Stimulated activated CD4-positive, alpha-beta T cell treated with anti-CD3 and anti-CD28 coated beads, Interleukin-12 subunit alpha, Interleukin-12 subunit beta, amount 100 ng/mL, for 4 hours (primary cell): ENCODE measurements at places on chromosomes 6 and 20.

DNA sequence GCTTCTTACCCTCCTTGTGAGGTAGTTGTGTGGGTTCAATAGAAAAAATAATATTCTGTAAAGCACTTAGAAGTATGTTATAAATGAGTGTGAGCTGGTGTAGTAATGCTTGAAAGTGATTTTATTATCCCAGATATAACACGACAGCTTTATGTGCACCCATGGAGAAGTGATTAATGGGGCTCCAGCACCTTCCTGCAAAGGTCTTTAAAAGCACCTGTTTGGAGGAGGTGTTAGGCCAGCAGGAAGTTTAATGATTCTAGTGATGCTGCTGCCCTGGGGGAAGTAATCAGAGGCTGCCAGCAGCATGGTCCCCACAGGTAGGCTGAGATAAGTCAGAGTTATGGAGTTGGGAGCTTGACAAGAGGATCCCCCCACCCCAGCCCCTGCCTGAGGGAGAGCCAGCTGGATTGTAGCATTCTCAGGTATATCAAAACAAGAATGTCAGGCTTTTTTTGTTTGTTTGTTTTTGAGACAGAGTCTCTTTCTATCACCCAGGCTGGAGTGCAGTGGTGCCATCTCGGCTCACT is 166.3 kb downstream of the PHACTR1 start:
- DNase-seq = no peak

DNA sequence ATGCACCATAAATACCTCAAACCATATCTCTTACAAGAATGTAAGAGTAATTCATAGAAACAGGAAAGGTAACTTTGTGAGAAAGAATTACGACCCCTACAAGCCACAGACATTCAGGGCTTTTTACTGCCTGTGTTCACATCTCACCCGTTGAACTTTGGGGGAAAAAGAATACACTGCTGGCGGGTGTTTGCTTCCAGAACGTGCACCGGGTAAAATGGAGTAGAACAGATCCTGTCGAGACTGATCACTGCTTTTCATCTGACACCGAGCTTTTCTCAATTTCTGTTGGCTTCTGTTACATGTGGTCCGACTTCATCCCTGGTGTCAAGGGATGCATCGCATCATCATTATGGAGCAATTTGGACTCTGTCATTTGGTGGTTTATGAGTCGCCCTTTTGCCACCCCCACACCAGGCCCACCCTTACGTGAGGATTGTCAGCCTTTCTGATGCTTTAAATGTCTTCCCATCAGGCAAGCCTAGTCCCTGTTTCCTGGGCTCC is 219.2 kb upstream of the ZFP64 start:
- no peak for DNase-seq

- no peak for DNase-seq
These were observed 167.6 kb upstream of the CST7 start for GRCh38 chr20:24781418-24781980.

DNA sequence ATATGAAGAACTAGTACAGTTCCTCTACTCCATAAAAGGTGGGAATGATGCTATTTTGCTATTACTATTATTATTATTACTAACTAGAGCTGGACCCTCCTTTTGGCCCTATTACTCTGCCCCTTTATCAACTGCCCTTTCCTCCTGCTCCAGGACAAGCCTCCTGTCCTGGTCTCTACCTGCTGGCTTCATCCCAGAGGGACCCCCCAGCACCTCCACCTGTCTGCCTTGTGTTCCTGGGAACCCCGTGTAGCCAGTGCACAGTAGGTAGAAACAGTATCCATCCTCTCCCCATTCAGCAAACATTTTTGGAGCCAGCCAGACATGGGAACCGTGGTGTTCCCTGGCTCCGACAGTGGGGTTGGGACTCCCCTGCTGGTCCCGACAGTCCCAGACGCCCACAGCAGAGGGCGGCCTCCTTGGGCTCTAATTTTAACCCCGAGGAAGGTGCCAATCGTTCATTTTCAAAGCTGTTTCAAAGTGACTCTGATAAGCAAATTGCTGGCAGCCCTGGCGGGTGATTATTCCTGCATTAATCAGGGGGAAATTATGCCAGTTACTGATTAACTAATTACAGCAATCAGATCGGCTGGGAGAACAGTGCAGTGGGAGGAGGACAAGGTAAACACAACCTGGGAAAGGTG is 44.2 kb upstream of the MDGA1 start:
- DNase-seq = no peak

- no peak for DNase-seq
These were observed 63.6 kb upstream of the SNRPB2 start for GRCh38 chr20:16666272-16666671.

GRCh38 chr6:112221561-112221960 is 32.8 kb downstream of the LAMA4 start:
- no peak for DNase-seq

DNA sequence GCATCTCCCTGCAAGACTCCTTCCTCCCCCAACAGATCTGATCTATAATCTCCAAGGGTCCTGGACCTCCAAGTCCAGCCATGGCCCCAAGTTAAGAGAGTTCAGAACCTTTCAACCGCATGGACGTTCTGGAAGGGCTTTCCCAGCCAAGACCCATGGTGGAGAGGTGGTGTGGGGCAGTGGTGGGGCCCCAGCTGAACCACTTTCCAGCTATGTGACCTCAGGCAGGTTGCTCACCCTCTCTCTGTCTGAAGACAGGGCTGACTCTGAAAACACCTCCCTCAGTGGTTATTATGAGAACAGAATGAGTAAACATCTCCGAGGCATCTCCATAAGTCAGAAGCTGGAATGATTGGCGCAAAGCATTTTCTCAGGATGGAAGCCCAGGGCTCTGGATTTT is 887 bp downstream of the CLPS start:
- DNase-seq = no peak

DNA sequence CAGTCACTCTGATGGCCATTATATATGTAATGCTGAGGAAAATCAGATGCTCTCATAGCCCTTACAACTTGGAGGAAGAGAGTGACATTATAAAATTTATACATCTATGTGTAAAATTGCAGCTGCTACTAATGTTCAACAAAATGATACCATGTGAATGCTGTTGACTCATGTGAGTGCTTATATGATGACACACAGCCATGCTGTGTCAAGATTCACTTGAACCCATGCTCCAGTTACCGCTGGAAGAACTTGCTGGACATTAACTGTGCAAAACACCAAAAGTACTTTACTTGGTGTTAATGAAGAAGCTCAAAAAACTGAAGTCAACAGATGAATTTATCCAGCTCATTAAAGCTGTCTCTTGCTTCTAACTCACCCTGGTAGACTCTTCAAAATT is 318.9 kb upstream of the PLCB4 start:
- DNase-seq = no peak

GRCh38 chr6:117267766-117268534 is 2.6 kb downstream of the VGLL2 start:
- no peak for DNase-seq

DNA sequence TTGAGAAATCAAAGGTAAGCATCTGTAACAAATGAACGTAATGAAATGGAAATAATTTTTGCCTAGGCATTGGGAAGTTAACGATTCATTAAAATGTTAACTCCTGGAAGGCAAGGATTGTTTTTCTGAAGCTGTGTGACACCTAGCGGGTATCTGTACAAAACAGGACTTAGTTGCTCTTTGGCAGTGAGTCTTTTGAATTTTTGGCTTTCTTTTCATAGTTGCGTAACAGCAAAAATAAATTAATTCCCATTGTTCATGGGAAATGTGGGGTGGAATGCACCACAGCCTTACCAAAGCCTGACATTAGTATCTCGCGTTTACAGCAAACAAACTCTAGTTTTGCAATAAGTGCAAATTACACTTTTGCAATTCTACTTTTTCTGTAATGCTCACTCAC is 92.7 kb upstream of the DTNBP1 start:
- no peak for DNase-seq

- no peak for DNase-seq
These were observed 125.7 kb downstream of the CRYBG1 start for GRCh38 chr6:106486236-106486635.

GRCh38 chr6:33704215-33705066 is 7.1 kb downstream of the UQCC2 start:
- DNase-seq = no peak

GRCh38 chr20:1951436-1952115 is 42.3 kb downstream of the PDYN start:
- no peak for DNase-seq

GRCh38 chr20:63831993-63832686 is 1.1 kb upstream of the ZBTB46 start:
- DNase-seq = no peak

- DNase-seq = no peak
These were observed 159.8 kb upstream of the FERMT1 start for GRCh38 chr20:6282642-6283041.

- no peak for DNase-seq
These were observed 239.6 kb downstream of the LRFN2 start for GRCh38 chr6:40347571-40348011.

- no peak for DNase-seq
These were observed 1183.8 kb downstream of the HACE1 start for GRCh38 chr6:103675807-103676406.

DNA sequence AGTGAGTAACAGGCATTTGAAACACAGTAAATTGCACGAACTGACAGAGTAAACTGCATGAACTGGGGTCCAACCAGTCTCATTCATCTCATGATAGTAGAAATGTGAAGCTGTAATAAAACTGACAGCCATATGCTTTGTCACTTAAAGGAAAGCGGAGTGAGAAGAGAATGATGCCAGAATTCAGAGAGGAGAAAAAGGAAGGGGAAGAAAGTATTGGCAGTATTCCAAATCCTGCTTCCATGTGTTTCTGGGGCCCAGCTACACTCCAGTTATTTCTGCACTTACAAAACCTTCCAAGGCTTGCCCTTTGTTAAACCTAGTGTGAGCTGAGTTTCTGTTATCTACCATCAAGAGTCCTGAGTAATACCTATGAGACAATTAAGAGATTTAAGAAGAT is 17.2 kb downstream of the SNX14 start:
- DNase-seq = no peak

DNA sequence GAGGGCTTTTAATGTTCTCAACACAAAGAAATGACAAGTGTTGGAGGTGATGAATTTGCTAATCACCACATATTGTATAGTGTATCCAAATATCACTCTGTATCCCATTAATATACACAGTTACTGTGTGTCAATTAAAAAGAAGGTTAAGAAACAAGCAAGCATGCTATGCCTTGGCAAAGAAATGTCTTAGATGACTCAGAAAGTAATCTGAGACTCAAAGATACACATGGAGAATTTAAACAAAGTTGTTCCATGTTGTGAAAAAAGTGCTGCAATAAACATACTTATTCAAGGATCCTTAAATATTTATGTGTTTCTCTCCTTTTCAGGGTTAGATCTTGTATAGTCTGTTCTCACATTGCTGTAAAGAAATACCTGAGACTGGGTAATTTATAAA is 300.9 kb downstream of the DHX35 start:
- no peak for DNase-seq

DNA sequence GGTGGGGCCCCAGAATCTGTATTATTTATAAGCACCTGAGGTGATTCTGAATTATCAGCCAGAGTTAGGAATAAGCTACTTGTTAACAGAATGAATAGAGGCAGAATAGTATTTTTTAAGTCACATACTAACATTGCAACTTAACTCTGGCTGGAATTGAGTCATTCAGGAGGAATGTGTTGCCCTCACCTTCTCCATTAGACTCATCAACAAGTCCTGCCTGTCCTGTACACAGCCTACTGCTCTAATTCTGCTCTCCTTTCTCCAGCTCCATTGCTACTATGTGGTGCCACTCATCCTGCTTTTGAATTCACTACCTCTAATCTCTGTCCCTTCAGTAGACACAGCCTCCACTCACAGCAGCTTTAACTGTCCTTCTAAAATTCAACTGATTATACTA is 669.4 kb downstream of the DHX35 start:
- no peak for DNase-seq

- no peak for DNase-seq
These were observed 15.5 kb downstream of the GSS start for GRCh38 chr20:34940081-34940481.

- DNase-seq = no peak
These were observed 57.1 kb downstream of the OGFRL1 start for GRCh38 chr6:71345476-71346333.

GRCh38 chr6:165618241-165618640 is 44.8 kb downstream of the PDE10A start:
- no peak for DNase-seq

DNA sequence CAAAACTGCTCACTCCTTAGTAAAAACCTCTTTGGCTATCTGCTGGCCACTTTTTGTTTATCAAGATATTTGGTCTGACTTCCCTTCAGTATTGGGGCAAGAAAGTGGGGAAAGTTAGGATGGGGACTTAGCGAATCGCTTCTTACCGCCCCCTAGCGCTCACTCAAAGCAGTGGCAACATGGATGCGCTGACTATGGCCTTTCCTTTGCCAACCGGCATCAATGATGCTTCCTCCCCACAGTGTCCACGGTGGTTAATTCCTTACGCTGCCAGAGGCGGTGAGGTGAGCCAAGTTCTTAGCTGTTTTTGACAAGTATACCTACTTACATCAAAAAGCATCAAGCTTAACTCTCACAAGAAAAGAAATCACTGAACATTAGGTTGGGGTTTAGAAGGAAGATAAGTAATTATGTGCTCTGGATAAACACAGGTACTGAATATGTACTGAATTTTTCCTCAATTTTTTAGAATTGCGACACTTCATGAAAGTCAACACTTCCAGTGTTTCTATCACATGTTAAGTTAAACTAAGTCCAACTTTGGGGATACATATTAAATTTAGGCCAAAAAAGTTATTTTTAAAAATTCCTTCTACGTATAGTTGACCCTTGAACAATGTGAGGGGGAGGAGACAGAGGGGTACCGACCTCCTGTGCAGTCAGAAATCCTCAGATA is 86.7 kb downstream of the GMDS start:
- DNase-seq = no peak

GRCh38 chr6:56637640-56638039 is 5.0 kb downstream of the DST start:
- DNase-seq = no peak

DNA sequence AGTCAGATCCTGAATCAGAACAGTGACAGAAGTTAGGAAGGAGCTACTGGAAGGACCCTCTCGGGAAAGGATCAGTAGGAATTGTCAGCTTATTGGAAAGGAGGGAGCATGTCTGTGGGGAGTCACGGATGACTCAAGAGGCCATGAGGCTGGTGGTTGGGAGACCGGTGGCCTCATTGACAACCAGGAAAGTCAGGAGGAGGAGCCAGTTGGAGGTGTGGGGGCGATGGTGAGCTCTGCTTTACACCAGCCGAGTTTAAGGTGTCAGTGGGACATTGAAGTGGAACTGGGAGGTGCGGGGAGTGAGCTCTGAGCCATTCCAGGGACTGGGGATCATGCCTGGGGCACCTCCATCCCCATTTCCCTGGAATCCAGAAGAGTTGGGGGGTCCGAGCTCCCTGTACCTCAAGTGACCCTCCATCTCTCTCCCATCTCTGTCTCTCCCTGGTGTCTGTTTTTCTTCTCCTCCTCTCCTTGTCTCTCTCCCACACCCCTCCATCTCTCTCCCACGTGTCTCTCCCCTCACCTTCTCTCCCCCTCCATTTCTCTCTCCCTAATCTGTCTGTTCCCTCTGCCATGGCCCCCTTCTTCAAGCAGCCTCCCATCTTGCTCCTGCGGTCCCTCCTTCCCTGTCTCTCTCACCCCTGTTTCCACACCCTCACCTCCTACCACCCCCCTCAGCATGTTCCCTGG is 14.3 kb upstream of the ZBTB9 start:
- DNase-seq = no peak

GRCh38 chr6:145025488-145025887 is 709.8 kb downstream of the EPM2A start:
- DNase-seq = no peak
